Large intestine (tissue), 12 donors: ENCODE measurements at places on chromosomes 4 and X.
A peak's percentile ranks its signal among the peaks of the same experiment; 100 is the strongest.

GRCh38 chrX:34343001-34343400 is 210.9 kb upstream of the FAM47A start:
- no peak for DNase-seq

GRCh38 chrX:65925005-65925404 is 114.9 kb downstream of the VSIG4 start:
- DNase-seq, result no peak

DNA sequence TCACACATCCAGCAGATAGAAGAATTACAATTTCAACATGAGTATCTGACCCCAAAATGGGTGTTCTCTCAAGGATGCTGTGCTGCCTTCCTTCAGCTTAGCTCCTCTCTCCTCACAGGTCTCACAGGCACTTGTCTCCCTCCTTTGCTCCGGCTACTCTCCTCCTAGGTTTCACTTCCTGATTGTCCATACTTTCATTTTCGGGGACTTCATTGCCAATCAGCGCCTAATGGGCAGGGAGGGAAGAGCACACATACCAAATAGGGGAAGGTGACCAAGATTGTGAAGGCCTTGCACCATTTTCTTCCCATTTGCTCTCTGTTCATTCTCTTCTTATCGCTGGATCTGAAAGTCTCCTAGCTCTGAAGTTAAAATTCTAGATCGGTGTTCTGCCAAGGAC is 125.4 kb upstream of the EOLA2 start:
- no peak for DNase-seq

GRCh38 chr4:114875630-114876029 is 237.8 kb downstream of the NDST4 start:
- no peak for DNase-seq

DNA sequence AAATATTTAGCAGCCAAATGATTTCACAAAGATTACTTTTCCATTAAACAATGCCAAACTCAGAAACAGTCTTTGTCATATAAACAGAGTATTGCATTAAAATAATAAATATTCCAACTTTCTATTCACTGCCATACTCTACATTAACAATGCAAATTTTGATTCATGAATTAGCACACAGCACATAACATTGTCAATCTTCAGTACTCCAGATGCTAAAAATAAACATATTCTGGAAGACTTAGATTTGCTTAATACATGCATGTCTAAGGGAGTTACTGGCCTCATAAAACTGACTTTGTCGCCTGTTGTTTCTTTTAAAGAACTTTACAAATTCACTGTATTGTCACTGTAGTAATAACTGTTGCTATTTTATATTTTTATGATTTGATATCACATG is 131.6 kb downstream of the TMEM144 start:
- DNase-seq, result no peak

DNA sequence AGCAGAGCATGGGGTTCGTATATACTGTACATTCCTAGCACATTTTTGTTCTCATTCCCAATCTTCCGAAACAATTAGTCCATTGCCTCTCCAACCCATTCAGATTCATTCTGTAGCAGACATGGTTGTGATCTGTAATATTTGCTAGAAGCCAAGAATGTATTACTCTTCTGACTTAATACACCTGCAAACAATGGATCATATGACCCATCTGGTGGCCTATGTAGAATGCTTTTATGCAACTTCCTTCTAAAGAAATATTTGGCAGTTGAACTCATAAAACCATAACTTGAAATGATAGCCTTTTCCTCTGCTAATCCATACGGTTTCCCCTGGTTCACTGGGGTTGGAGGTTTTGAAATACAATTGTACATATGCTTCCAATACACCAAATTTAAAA is 32.8 kb upstream of the SGMS2 start:
- peak; percentile 41 for DNase-seq

DNA sequence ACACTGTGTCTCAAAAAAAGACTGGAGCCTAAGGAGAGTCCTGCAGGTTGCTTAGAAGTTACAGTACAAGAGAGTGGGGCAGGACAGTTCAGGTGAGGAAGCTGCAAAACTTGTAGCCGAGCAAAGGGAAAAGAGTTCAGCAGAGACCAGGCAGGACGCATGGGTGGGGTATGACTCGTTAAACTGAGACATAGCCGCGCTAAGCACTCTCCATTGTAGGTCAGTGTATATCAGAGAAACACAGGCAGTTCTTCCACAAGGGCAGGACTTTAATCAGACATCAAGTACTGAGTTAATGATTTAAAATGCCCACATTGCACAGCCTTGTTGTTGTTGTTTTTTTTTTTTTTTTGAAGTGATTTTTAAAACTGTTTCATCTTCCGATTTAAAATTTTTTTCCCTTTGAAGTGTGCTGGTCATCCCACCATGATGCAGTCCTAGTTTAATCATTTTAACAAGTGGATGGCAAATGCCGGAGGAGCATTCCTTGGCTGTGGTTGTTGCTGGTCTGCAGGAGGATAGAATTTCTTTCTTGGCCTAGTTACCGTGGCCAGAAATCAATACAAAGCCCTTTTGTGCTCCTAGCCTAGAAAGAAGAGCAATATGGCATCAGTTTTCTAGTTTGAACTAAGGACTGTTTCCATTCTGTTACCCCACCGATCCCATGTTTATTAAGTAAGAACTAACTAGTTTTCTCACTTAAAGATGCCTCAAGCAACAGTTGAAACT is 10.3 kb downstream of the LAP3 start:
- peak; percentile 16 for DNase-seq

DNA sequence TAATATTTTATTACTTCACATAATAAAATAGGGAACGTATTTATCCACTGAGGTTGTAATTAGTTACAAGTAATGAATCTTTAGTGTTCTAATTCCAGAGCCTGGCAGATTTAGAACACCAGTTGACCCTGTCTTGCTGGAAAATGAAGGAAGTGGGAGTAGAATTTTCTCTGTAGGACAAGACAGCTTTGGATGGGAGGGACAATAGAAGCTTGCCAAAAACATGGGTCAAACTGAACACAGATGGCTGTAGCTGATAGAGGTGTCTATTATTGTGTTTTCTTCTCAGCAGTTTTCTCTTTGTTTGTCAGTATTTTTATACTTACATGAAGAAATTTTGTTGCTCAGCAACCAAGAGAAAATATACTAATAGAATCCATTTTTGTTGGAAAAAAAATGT is 20.2 kb downstream of the FAT4 start:
- no peak for DNase-seq

- no peak for DNase-seq
Observed at GRCh38 chr4:20062054-20062453, 189.7 kb upstream of the SLIT2 start.

DNA sequence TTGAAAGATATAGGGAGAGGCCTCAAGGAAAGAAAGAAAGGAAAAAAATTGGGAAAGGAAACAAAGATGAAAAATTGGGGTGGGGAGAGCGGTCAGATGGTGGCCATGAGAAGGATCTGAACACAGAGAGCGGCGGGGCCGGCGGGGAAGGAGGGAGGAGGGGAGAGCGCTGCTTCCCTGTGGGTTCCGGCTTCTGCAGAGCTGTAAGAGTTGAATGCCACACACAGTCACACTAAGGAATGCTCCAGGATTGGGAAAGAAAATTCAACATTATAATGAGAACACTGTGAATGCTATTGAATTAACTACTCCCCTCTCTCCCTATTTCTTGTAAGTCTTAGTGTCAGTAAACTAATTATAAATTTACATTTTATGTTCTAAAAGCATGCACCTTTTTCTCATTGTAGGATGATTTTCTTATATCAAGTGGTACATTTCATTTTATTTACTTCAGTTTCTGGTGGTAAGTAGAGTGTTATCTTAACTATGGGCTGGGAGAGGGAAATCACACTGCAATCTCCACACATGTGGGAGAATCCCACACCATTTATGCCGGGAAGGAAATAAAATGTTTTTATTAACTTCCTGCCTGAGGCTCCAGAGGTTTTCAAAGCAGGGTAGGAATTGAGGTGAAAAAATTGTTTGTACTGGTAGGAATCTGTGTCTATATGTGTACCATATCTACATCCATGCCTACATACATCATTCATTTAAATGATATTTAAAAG is 904 bp downstream of the F11 start:
- no peak for DNase-seq

GRCh38 chrX:49029876-49030275 is 13.3 kb downstream of the TFE3 start:
- peak; percentile 85 for DNase-seq

- no peak for DNase-seq
Observed at GRCh38 chr4:151153585-151153984, 54.2 kb downstream of the RPS3A start.

DNA sequence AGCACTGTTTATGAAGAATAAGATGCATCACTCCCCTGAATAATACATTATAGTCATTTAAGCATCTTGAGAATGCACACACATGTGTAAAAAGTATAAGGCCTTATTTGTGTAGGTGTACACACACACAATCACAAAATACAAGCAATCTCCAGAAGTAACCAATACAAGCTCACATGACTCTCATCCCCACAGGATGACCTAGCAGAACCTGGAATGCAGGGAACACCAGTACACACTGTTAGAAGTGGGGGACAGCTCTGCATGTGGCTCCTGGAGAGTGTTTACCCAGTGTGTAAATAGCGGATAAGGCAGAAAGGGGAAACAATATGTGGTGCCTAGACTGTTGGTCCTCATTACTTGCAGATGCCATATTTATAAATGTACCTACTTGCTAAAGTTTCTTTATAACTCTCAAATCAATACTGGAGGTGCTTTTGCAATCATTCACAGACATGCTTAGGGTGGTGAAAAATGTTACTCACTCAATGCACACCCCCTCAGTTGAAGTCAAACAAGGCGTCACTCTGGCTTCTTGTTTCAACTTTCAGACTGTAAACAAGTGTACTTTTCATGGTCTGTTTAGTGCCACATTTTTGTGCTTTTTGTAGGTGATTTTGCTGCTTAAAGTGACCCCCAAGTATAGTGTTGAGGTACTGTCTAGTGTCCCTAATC is 73.1 kb downstream of the MAGEB17 start:
- DNase-seq, result no peak

- no peak for DNase-seq
Observed at GRCh38 chr4:79977131-79977840, 95.7 kb downstream of the ANTXR2 start.

DNA sequence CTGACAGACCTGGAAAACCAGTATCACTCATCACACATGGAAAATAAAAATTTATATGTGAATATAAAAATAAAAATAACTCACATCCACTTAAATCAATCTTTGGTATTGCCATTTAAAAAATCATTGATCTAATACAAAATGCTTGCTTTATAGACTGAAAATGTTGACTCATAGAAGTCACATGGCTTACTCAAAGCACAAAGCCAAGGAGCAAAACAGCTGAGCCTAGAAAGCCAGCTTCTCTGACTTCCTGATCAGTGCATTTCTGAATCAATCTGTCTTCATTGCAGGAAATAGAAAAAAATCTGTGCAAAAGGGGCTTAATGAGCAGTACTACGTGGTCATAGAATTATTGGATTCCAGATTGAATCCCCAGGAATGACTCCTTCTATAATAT is 176.9 kb upstream of the HS3ST1 start:
- no peak for DNase-seq

GRCh38 chr4:19623866-19624265 is 627.8 kb upstream of the SLIT2 start:
- no peak for DNase-seq

DNA sequence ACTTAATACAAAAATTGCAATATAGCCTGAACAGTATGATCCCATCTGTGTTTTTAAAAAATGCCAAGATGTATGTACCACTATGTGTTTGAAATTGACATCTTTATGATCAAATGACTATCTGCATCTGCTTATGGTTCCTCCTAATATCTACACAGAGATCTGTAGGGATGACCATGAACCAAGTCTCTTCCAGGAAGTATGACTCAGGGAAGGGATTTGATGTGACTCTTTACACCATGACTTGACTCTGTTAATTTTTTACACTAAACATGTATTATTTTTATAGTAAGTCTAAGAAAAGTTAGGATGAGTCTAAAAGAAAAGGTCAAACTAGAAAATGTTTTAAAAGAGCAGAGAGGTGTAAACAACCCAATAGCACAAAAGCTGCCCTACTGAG is 164.0 kb downstream of the SH3KBP1 start:
- no peak for DNase-seq

GRCh38 chrX:2445662-2446623 is 54.8 kb downstream of the DHRSX start:
- no peak for DNase-seq

- DNase-seq, result no peak
Observed at GRCh38 chr4:39259571-39260330, 77.4 kb downstream of the WDR19 start.

GRCh38 chr4:38160487-38161207 is 200.4 kb downstream of the PTTG2 start:
- DNase-seq, result peak; percentile 88

DNA sequence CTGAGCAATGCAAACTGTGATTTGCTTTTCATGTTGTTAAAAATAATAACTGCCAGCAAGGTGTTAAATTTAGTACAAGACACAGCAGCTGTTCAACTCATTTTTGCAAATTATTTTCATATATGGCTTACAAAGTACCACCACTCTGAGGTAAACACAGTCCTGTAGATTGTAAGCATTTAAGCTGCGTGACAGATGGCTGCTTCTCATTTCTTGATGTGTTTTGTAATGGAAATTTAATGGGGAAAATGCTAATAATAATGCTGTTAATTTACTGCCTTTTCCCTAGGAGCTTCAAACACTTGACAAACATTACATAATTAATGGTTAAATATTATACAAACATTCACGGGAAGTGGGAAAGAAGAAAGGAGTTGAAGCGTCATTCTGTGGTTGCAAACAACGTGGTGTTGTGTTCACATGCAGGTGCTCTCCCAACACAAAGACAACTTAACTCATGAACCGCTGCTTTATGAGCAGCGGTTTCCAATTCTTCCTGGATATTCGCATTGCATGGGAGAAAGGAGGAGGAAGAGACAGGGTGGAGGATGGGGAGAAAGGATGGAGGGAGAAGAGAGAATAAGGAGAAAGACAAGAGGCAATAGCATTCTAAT is 236.8 kb upstream of the VCX start:
- no peak for DNase-seq

DNA sequence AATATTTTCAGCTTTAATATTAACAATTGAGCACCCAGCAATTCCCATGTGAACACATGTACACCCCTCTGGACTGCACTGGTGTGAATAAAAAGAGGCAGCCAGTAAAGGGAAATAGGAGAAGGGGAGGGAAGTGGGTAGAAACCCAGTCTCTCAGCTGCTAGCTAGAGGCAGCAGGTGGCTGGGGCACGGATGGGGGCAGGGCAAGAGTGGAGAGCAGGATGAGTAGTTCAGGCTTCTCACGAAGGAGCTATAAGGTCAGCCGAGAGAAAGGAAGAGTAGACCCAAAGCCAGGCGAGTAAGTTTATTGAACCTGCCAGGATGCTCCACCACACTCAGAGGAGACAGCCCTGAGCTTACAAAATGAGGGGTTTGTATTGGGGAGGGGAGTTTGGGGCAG is 184.8 kb upstream of the MTMR8 start:
- DNase-seq, result no peak

DNA sequence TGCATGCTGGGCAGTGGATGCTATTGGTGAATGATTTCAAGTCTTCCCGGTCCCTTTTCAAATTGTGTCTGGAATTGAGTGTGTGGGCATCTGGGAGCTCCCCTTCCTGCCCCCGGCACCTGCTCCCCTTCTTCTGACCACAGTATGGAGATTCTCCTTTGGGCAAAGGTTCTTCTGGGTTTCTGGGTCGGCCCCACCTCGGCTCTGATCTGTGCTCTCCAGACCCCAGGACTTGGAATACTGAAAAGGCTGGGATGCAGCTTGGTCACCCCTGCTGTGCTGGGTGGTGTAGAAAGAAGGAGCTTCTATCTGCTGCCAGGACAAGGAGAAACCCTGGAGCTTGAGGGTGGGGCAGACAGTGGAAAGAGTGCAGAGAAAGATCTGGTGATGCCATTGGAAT is 78.8 kb downstream of the WFS1 start:
- DNase-seq, result no peak
